ENCODE measurements at places on chromosomes 13 and 19.
A peak's percentile ranks its signal among the peaks of the same experiment; 100 is the strongest.

DNA sequence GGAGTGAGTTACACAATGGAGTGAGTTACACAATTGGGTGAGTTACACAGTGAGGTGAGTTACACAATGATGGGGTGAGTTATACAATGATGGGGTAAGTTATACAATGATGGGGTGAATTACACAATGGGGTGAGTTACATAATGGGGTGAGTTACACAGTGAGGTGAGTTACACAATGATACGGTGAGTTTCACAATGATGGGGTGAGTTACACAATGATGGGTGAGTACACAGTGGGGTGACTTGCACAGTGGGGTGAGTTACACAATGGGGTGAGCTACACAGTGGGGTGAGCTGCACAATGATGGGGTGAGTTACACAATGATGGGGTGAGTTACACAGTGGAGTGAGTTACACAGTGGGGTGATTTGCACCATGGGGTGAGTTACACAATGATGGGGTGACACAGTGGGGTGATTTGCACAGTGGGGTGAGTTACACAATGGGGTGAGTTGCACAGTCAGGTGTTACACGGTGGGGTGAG lies 52.5 kb upstream of the GAS6 start:
- peak; percentile 33 for DNase-seq

DNA sequence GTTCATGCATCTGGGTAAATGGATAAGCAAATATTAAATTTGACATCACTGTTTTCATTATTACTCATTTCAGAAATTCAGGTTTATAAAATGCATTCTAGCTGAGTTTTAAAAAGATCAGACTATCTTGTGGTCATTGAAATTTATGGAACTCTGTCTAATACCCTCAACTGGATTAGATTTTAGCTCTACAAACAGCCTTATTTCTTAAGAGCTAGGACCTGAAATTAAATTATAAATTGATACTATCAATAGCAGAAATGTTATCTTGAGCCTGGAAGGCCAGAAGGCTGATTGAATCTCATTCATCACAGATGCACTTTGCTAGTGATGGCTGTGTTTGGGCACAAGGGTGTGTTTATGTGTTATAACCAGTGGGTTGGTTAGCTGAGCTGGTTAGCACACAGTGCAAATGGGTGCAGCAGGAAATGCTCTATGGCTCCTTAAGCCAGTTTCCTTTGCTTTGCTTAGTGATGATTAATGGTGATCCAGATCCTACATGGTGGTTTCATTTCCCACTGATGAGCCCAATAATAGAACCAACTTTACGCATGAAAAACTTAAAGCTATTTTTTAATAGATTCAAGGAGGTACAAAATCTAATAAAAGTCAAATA lies 310.8 kb upstream of the KLF12 start:
- DNase-seq = no peak

DNA sequence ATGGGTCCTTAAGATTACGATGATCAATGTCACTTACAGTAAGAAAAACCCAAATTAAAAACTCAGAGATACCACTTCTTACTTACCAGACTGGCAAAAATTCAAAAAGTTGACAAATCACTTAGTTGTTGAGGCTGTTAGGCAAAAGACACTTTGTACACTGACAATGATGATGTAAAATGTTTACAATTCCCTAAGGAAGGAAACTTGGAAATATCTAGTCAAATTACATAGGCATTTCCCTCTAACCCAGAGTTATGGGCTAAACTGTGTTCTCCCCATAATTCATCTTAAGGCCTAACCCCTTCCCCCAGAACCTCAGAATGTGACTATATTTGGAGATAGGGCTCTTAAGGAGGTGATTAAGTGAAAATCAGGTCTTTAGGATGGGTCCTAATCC lies 12.0 kb downstream of the TGDS start:
- DNase-seq = no peak

DNA sequence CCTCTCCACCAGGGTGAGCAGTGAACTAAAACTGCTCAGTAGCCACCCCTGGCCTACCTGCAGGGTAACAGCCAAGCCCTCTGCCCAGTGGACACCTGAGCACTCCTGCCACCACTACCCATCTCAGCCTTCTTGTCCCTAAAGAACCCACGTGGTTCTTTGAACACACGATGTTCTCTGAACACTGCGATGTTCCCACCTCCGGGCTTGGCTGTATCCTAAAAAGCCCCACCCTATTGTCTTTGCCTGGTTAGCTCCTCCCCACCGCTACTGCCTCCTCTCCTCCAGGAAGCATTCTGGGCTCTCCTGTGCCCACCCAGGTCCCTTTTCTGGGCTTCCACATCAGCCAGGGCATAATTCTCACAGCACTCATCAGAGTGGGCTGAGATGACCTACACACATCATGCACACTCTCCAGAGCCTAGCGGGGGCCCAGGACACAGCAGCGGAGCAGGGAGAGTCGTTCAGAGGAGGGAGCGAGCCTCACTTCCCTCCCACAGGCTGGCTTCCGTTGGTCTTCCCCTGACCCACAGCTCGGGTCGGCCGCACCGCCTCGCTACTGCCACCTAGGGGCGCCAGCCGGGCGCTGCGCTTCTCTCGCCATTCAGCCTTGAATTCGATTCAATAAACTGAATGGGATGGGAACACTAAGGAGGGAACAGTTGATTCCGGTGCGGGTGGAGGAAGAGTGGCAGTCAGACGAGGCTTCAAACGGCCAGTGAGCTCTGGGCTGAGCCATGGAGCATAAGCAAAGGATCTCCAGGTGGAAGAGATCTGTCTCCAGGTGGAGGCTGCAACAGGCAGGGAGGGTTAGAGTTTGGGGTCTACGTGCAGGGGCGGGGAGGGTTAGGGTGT lies 3.2 kb downstream of the ELAVL1 start:
- peak; percentile 84 for DNase-seq

- no peak for DNase-seq
Measured at GRCh38 chr19:47310819-47311218, 1.2 kb downstream of the C5AR1 start.

GRCh38 chr13:71979616-71980015 lies 112.6 kb upstream of the DACH1 start:
- no peak for DNase-seq

DNA sequence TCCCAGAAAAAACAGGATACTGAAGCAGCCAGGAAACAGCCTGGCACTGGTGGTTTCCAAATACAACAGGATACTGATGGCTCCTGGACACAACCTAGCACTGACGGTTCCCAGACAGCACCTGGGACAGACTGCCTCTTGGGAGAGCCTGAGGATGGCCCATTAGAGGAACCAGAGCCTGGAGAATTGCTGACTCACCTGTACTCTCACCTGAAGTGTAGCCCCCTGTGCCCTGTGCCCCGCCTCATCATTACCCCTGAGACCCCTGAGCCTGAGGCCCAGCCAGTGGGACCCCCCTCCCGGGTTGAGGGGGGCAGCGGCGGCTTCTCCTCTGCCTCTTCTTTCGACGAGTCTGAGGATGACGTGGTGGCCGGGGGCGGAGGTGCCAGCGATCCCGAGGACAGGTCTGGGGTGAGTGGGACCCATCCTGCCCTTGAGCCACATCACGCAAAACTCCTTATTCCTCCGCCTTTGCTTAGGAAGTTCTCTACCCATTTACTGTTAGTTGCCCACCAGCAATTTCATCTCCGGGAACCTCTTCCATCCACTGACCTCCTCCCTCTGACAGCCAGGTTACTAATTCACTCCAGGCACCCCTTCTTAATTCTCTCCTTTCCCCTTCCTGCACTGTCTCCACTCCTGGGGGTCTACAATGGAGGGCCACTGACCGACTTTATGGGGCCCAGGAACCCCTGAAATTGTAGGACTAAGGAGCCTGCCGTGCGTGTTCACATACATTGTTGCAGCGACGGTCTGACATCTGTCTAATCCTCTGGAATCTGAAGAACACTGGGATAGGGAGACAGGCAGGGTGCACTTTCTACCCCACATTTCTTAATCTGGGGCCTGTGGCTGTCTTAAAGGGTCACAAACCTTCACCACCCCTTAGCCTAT lies 1.2 kb downstream of the ITPKC start:
- no peak for DNase-seq

GRCh38 chr13:47241446-47241845 lies 344.6 kb upstream of the HTR2A start:
- DNase-seq = no peak

- DNase-seq = no peak
Measured at GRCh38 chr13:71515744-71516038, 351.3 kb downstream of the DACH1 start.

DNA sequence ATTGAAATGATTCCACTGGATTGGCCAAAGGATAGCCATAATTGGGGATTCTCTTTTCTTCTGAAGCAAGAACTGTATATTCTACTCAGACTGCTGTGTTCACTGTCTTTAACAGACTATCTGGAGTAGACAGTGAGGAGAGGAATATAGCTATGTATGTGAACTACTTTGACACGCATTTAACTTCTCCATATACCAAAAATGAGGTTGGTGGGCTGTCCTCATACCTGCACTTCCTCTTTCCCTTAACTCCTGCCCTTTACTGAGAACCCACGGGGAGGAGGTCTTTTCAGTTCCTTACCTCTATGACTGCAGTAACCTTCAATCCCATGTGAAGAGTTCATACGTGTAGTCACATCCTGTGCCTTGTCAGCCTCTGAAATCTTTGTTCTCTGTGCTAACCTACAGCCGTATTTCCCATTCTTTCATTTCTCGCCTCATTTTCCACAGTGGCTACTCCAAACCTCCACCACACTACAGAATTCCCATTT lies 305.8 kb downstream of the MTUS2 start:
- DNase-seq = no peak

- no peak for DNase-seq
Measured at GRCh38 chr13:37485756-37486155, 112.8 kb downstream of the POSTN start.

- DNase-seq = no peak
Measured at GRCh38 chr13:44437356-44438233, 64.0 kb downstream of the SERP2 start.

DNA sequence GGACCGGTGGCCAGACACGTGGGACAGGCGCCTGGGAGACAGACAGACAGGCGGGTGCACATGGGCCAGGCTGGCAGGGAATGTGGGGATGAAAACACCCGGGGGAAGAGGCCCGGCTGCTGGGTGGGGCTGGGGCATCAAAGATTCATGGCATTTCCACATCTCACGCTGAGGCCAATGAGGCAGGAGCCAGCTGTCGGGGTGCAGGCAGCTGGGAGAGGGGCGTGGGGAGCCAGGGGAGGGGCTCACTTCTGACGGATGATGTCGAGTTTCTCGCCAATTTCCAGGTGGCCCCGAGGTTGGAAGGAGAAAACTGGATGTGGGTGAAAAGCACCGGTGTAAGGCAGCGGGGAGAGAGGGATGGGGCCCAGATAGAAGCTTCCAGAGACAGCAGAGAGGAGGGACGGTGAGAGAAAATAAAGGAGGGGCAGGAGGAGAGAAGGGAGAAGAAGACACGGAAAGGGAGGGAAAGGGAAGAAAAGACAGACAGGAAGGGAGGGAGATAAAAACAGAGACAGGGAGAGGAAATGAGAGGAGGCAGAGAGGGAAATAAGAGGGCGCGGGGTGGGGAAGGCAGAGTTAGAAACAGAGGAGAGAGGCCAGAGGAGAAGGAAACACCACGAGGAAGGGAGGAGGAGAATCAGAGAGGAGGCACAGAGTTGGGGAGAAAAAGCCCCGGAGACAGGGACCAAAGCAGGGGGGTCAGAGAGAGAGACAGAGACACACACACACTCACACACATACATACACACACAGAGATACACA lies 8.0 kb upstream of the CCER2 start:
- no peak for DNase-seq

GRCh38 chr13:52599037-52599847 lies 43.0 kb upstream of the HNRNPA1L2 start:
- DNase-seq = no peak

DNA sequence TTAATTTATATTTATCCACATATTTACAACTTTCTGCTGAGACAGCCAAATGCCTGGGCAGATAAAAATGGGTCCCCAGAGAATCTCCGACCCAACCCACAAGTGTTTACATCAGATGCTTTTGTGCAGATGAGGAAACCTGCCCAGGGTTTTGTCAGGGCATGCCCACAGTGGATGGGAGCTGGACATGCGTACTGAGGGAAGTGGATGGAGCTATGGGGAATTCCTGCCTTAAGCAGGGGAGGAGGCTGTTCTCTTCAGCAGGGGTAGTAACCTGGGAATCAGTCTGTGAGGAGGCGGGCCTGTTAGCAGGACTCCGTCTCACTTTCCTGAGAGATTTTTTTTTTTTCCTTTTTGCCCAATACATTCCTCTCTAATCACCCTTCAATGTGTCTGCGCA lies 122.9 kb downstream of the RFC3 start:
- no peak for DNase-seq

- DNase-seq = no peak
Measured at GRCh38 chr19:3785451-3785937, 687 bp downstream of the MATK start.

GRCh38 chr13:38703255-38703654 lies 16.4 kb downstream of the FREM2 start:
- DNase-seq = no peak

DNA sequence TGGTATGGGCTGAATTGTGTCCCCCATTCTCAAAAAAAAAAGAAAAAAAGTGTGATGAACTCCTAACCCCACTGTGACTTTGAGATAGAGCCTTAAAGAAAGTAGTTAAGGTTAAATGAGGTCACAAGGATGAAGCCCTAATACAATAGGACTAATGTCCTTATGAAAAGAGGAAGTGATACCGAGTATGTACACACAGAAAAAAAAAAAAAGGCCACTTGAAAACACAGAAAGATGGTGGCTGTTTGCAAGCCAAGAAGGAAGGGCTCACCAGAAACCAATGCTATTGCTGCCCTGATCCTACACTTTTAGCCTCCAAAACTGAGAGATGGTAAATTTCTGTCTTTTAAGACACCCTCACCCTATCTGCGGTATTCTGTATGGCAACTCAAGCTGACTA lies 955.6 kb downstream of the PCDH17 start:
- no peak for DNase-seq

DNA sequence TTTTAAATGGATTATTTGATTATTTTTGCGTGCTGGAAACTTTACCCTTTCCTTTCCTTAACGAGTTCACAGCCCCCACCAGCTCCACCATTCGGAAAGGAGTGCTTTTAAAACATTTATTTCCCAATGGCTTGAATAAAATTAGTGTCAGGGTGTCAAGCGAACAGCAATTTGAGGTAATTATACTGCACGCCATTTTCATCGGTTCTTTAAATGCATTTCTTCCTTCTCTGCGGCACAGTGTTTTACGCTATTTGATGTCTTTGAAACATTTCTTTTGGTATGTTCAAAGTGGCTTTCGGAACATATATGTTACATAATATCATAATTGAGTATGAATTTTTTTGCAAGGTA lies 309 bp upstream of the SLITRK1 start:
- DNase-seq = no peak

DNA sequence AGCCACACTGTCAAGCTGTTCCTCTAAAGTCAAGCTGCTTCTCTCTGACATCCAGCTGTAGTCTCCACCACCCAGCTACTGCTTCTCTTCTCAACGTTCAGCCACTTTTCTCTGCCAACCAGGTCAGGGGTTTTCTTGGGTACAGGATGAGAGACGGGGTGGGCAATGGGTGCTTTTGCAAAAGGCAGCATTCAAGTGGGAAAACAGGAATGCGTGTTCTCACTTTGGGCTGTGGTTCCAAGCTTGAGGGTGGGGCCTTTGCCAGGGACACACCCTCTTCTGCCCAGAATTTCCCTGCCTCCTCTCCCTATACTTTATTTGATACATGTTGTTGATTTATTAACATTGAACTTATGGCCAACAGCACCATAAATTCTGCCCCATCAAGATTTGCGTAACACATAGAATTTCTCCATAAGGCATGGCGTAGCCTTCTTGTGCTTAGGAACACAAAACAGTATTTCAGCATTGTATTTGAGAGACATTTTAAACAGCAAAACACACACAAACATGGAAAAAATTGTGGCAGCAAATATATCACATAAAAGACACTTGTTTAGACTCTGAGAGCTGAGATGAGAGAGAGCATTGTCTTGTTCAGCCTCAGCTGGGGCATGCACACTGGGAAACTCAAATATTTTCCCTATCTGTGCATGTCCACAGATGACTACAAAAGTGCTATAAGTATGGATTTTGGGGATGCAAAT lies 392.8 kb downstream of the SLITRK6 start:
- DNase-seq = no peak

All from coronary artery (tissue), 2 donors.